ENCODE measurements at places on chromosomes 2 and 18.

- no peak for DNase-seq
Measured at GRCh38 chr2:170052151-170052550, 125.8 kb upstream of the MYO3B start.

DNA sequence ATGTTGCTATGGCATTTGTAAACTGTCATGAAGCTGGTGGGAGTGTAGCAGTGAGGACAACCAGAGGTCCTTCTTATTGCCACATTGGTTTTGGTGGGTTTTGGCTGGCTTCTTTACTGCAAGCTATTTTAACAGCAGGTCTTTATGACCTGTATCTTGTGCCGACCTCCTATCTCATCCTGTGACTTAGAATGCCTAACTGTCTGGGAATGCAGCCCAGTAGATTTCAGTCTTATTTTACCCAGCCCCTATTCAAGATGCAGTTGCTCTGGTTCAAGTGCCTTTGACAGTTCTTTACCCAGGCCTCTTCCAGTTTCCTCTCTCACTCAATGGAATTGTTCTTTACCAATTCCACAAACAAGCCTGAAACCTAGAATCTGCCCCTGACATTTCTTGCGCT is 145.1 kb downstream of the KCNE4 start:
- no peak for DNase-seq

DNA sequence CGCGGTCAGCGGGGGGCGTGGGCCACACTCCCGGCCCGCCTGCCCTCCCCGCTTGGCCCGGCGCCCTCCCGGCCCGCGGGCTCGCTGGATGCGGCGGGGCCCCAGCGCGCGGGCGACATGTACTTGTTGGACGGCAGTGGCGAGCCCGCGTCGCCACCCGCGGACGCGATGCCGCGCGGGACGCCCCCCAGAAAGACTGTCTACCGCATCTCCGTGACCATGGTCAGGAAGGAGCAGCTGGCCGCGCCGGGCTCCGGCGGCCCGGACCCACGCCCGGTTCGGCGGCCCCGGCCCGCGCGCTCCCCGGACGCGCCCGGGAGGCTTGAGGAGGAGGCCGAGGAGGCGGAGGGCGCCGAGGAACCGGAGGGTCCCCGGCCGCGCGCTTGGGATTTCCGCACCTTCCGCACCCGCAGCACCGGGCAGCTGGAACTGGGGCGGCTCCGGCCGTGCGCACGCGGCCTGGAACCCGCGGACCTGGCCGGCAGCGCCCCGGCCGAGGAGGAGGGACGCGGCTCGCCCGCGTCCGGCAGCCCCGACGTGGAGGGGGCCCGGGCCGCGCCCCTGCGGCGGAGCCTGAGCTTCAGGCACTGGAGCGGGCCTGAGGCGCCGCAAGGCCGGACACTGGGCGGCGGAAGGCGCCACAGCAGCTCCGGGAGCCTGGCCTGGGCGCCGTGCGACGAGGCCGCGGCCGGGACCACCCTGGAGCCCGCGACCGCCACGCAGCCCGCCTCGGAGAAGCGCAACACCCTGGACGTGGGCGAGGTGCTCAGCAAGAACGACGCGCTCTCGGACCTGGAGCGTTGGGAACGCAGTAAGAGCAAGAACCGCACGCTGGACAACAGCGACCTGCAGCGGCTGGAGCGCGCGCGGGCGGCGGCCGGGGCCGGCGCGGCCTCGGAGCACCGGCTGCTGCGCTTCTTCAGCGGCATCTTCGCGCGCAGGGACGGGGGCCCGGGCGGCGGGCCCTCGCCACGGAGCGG is 176.4 kb downstream of the AGAP1 start:
- peak; percentile 63 for DNase-seq

GRCh38 chr2:11691076-11691660 is 21.2 kb upstream of the NTSR2 start:
- no peak for DNase-seq

DNA sequence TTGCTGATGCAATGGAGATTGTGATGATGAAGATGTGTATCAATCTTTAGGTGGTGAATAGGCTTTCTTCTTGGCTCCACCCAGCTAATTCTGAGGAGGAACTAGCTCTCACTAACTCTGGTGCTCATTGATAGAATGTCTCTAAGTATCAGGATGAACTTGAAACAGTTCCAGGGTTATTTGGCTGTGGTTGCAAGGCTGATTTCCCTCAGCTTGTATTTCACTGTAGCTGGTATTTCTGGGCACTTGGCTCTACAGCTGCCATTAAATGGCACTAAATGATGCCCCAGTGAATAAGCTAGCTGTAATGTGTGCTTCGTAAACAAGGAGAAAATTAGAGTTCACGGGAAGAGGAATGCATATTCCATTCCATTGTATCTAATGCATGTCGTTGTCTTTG is 241.2 kb downstream of the RPIA start:
- no peak for DNase-seq

GRCh38 chr18:23986600-23987359 is 27.8 kb upstream of the TTC39C start:
- no peak for DNase-seq

GRCh38 chr18:49029628-49030027 is 78.9 kb upstream of the SMAD7 start:
- DNase-seq = no peak

GRCh38 chr2:233323851-233324250 is 16.2 kb downstream of the SAG start:
- DNase-seq = no peak

DNA sequence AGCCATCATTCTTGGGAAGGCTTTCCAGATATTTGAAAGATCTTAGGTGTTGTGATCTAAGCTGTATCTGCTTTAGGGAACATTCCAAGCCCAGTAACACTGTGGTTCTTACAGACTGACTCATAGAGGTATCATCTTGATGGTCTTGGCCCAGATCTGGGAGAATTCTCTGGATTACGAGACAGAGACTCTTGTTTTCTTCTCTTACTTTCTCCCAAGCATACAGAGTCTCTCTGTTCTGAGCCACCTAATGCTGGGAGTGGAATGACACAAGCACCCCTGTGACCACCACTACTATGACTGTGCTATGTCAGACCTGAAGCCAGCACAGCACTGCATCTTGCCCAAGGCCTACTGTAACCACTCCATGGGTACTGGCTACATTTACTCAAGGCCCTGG is 81.0 kb upstream of the EPAS1 start:
- DNase-seq = no peak

DNA sequence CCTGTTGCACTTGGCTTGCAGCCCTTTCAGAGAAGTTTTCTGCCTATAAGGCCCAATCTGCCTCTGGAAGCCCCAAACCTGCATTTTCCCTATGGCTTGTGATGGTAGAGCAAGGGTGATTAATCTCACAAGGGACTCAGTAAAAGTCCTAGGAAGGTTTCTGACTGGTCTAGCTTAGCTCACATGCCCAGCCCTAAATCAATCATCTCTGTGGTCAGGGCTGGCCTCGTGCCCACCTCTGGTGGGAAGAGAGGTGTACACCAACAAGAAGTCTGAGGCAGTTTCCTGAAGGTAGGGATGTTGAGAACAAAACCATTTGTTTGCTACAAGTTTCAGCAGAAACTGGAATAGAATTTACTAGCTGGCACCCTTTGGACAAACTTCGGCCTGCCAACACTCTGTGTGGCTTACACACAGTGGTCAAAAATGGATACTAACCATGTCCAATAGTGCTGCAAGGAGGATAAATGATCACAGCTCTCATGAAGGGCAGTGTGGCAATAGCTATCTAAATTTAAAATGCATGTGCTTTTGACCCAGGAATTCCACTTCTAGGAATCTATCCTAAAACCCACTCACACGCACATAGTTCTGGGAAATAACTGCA is 96.4 kb downstream of the EN1 start:
- no peak for DNase-seq

- DNase-seq = no peak
Measured at GRCh38 chr18:2306606-2307005, 264.7 kb downstream of the METTL4 start.

DNA sequence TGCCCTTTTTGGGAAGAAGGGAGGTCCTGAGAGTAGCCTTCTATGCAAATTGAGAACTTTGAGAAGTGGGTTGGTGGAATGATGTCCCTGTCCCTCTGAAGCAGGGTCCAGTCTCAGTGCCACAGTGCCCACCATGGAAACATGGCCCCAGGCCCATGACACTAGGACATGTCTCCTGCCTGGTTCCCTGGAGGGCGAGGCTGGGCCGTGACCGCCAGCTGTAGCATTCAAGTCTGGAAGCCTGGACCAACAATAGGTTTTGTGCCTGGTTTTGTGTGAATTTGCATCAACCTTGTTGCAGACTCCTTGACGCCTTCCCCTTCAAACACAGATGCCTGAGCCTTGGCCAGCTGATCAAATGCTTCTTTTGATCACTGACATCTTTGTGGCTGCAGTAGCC is 27.5 kb downstream of the ARID5A start:
- no peak for DNase-seq

- DNase-seq = no peak
Measured at GRCh38 chr18:76943542-76944339, 121.4 kb downstream of the ZNF236 start.

DNA sequence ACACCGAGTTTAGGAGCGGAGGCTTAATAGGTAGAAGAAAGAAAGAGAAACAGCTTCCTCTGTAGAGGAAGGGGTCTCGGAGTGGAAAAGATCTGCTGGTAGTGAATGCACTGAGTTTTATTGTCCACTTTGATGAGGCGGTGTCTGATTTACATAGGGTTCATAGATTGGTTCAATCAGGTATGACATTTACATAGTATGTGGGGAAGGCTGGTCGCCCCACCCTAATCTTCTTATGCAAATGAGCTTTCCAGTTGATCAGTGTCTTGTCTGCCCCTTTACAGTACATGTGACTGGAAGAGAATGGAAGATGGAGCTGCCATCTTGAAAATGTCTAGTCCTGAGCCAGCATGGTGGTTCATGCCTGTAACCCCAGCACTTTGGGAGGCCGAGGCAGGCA is 19.9 kb upstream of the CNOT11 start:
- DNase-seq = no peak

Measured in amygdala (tissue), 56 donors.